ENCODE measurements at places on chromosomes 7 and 10.

DNA sequence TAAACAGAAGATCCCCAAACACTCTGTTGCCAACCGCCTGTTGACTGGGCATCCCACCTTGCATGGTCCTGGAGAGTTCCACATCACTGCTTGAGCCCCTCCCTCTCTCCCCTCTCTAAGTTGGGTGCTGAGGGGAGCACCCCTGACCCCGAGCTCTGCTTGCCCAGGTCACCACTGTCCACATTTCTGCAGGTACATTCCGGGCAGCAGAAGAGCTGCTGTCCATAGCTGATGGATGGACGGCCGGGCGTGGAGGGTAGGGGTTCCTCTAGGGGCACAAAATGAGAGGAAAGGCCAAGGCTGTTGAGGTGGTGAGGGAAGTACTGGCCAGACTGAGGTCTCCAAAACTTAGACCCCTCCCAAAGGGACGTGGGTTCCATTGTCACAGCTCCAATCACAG is 227.4 kb upstream of the PPP2R2D start:
- no peak for DNase-seq

- no peak for DNase-seq
Observed at GRCh38 chr7:91041901-91042484, 222.2 kb upstream of the FZD1 start.

GRCh38 chr7:99115379-99115778 is 28.5 kb downstream of the SMURF1 start:
- DNase-seq: no peak

DNA sequence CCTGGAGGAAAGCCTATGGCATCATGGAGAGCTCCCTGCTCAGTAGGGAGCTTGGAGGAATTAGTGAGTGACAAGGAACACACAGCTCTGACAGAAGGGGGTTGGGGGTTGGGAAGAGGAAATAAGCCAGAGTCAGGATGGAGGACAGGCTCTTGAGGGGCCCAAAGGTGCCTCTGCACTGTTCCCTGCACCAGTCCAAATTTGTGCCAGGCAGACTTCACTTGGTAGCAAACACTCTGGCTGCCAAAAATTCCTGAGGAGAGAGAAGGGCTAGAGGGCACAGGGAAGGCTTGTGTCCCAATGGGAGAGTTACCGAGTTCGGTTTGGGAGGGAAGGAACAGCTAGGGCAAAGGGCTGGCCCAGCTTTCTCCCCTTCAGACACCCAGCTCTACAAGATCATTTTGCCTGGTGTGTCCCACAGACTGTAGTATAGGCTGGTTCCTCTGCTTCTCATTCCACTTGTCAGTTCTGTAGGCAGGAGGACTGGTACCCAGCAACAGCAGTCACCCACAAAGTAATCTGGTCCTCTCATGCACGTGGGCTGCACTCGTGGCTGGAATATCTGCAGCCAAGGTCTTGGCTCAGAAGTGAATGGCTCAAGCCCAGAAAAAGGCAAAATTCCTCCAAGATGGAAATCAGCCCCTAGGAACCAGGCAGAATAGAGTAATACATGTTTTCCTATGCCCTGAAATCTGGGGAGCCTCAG is 8.0 kb upstream of the KCNIP2 start:
- no peak for DNase-seq

GRCh38 chr10:52652431-52653262 is 119.9 kb downstream of the MBL2 start:
- DNase-seq: peak; percentile 24

- DNase-seq: no peak
Observed at GRCh38 chr7:66306243-66306642, 101.1 kb downstream of the TPST1 start.

DNA sequence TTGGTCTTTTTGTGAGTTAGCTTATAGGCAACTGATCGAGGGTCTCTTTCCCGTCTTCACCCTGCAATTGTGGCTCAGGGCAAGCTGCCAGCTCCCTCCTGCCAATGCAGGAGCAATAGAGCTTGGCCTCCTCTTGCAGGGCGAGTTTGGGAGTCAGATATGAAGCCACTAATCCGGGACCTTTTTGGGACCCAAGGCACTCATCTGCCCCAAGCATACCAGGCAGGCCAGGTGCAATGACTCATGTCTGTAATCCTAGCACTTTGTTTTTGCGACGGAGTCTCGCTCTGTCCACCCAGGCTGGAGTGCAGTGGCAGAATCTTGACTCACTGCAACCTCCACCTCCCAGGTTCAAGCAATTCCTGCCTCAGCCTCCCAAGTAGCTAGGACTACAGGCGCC is 21.1 kb downstream of the LIMK1 start:
- no peak for DNase-seq

- no peak for DNase-seq
Observed at GRCh38 chr7:72112992-72113391, 299.1 kb downstream of the CALN1 start.

- no peak for DNase-seq
Observed at GRCh38 chr7:94314413-94315410, 80.0 kb upstream of the COL1A2 start.

DNA sequence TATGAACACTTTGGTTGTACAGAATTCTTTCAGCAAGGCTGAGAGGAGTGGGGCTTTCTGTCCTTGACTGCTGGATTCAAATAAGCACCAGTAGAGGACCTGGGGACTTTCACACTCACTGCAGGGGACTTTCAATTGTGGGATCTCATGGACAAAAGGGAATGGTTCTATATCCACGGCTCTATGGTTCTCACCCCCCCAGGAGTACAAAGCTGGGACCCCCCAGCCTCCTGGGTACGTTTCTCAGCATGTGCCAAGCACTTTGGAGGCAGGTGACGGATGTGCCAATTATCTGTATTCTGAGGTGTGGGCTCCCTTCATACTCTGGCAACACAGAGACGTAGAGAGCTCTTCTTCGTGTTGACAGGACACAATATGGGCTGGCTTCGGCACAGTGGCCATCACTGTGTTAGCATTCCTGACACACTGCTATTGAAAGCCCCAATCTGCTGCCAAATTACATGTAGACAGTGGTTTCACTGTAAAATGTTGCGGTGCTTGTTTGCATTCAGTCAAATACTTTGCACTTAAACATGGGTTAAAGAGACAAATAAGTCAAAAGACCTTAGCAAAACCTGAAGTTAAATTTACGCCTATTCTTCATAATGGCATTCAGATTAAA is 92.7 kb upstream of the SAMD8 start:
- DNase-seq: no peak

- no peak for DNase-seq
Observed at GRCh38 chr10:127790066-127790624, 53.2 kb downstream of the FOXI2 start.

DNA sequence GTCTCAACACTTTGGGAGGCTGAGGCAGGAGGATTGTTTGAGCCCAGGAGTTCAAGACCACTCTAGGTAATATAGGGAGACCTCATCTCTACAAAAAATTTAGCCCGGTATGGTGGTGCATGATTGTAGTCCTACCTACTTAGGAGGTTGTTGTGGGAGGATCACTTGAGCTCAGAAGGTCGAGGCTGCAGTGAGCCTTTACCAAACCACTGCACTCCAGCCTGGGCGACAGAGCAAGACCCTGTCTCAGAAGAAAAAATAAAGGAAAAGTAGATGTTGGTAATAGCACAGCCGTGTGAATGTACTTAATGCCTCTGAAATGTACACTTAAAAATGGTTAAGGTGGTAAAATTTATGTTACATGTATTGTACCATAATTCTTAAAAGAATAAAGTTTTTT is 25.3 kb downstream of the TIMM23 start:
- DNase-seq: no peak

- DNase-seq: peak; percentile 93
Observed at GRCh38 chr10:19815731-19816410, 361 bp upstream of the PLXDC2 start.

DNA sequence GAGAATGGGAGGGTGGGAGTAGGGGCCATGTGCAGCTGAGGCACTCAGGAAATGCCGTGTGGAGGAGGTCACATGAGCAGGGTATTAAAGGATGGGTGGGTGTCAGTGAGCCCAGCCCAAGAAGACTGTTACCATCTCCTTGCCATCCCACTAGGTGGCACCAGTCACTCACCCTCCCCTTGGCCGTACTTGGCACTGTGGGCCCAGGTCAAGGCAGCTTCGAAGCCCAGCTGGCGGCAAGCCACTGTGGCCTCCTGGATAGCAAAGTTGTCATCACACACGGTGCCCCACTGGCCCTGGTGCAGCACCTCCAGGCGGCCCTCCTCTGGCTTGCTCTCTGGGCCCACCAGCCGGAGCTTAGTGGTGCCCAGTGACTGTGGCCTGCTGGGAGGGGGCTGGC is 5.4 kb downstream of the LOXL4 start:
- DNase-seq: no peak

DNA sequence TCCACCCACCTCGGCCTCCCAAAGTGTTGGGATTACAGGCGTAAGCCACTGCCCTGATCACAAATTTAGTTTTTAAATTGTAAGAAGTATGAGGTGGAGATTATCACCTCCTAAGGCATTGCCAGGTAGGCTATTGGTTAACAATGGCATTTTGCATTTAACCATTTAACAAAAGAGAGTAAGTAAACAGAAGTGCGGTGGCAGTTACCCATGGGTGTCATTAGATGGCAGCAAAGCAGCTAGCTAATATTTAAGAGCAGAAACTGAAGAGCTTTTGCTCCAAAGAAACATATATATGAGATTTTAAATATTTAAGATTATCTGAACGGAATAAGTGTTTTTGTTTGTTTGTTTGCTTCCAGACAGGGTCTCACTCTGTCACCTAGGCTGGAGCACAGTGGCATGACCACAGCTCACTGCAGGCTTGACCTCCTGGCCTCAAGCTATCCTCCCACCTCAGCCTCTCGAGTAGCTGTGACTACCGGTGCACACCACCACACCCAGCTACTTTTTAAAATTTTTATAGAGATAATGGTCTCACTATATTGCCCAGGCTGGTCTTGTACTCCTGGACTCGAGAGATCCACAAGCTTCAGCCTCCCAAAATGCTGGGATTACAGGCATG is 325.5 kb upstream of the C7orf33 start:
- no peak for DNase-seq

- no peak for DNase-seq
Observed at GRCh38 chr7:139697056-139697455, 80.7 kb downstream of the HIPK2 start.

- DNase-seq: no peak
Observed at GRCh38 chr10:32943854-32944661, 14.0 kb downstream of the ITGB1 start.

- peak; percentile 72 for DNase-seq
Observed at GRCh38 chr10:78435484-78436221, 402.0 kb downstream of the RPS24 start.

DNA sequence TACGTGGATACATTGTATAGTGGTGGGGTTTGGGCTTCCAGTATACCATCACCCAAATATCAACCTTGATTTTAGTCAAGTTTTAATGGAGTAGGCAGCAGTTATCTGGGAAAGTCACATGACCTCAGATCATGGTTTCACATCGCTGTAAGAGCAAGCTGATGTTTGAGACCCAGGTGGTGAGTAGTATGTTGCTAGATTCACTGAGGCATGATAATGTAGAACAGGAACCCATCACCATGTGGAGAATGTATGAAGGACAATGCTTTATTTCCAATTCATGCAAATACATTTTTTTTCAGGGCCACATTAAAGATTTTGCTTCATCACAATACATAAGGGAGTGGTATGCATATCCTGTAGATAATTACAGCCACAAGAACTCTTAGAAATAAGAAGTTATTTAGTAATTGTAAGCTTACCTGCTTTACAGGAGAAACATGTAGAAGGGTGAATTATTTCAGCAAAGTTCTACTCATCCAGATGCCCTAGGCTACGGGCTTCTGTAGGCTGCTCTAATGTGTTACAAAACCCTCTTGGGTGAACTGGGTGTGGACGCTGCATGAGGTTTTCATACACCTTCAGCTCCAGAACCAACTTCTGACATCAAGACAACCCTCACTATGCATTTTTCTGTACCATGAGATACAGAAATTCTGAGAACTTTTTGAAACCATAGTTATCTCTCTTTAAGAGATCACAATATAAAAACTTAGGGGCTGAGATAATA is 27.6 kb upstream of the LAMB4 start:
- DNase-seq: no peak

DNA sequence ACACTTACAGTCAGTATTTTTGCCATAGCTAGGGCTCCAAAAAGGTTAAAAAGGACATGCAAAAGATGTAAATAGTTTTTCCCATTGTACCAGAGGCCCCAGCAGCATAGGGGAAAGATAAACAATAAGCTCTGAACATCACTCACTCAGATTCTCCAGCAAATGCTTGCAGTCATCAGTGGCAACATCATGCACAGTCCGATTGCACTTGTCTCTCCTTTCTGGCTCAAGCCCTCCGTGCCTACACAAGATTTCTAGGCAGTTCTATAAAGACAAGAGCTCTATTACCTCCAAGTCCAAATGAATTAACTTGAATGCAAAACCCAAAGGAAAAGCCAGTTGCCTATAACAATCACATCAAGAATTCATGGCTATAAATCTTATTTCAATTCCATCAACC is 106.3 kb downstream of the CTTNBP2 start:
- no peak for DNase-seq
